ENCODE measurements at places on chromosomes 3 and 15. TPM values are rescaled to one million over a fixed set of nuclear protein-coding genes. Genes with fewer than 3 reads are reported as not detected.

The DNASE1L3 gene
- 52.1 TPM for polyA plus RNA-seq

The CLDN18 gene
- not detected for polyA plus RNA-seq

The WNT7A gene
- polyA plus RNA-seq = 0.52 TPM

The SEMA7A gene
- 154 TPM for polyA plus RNA-seq

The NANOGP8 gene
- not detected for polyA plus RNA-seq

The CEP19 gene
- 2.9 TPM for polyA plus RNA-seq

The SLC24A5 gene
- not detected for polyA plus RNA-seq

GRCh38 chr15:63114465-63114864, 7.2 kb upstream of the LACTB start:
- no peaks in the 10 kb centered on the region for H3K4me1 ChIP-seq
- no peaks in the 10 kb centered on the region for H3K27me3 ChIP-seq
- H3K4me3 ChIP-seq = no peak overlapping the region
- DNase-seq = no peak
- no peak overlapping the region for H3K27ac ChIP-seq
- H3K36me3 ChIP-seq = no peaks in the 10 kb centered on the region

DNA sequence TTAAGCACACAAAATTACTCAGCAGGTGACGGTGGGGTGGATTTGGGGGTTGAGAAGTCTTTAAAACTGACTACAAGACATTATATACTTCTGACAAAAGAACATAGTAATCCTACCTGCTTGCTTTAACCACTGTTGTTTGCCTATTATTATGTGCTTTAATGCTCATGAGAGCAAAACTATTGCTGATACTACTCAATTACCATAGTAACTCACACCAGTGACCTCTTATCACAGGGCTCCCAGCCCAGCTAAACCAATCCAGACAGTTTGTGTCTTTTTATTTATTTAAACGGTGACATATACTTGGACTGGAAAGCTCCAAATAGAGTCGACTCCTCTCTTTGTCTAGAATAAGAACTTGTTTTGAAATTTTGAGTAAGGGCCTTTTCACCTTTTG, 42.8 kb upstream of the FEZF2 start:
- H3K4me3 ChIP-seq = no peak overlapping the region
- DNase-seq = no peak
- H3K4me1 ChIP-seq = no peaks in the 10 kb centered on the region
- no peaks in the 10 kb centered on the region for H3K27me3 ChIP-seq
- H3K36me3 ChIP-seq = no peaks in the 10 kb centered on the region

- H3K4me1 ChIP-seq = peaks cover 69% of the 10 kb centered on the region
- H3K27ac ChIP-seq = peak overlapping the region; percentile 78
- DNase-seq = no peak
- H3K4me3 ChIP-seq = no peak overlapping the region
Observed at GRCh38 chr15:40054605-40054854, 15.5 kb upstream of the SRP14 start.

- no peak for DNase-seq
- no peak overlapping the region for H3K27ac ChIP-seq
Observed at GRCh38 chr3:12268049-12268735, 20.7 kb upstream of the PPARG start.

DNA sequence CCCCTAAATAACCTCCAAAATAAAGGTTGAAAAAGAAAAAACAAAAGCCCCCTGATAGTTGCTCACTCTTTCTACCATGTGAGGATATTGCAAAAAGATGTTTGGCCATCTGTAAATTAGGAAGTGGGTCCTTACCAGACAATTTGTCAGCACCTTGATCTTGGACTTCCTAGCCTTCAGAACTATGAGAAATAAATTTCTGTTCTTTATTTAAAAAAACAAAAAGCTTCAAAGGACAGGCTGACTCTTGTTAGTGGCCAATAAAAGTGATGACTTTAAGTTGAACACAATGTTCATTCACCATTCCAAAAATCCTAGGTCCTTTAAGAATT, 103.5 kb downstream of the CBLB start:
- H3K4me3 ChIP-seq = no peak overlapping the region
- no peaks in the 10 kb centered on the region for H3K27me3 ChIP-seq
- DNase-seq = no peak
- H3K27ac ChIP-seq = peak overlapping the region; percentile 44
- peaks cover 47% of the 10 kb centered on the region for H3K4me1 ChIP-seq

DNA sequence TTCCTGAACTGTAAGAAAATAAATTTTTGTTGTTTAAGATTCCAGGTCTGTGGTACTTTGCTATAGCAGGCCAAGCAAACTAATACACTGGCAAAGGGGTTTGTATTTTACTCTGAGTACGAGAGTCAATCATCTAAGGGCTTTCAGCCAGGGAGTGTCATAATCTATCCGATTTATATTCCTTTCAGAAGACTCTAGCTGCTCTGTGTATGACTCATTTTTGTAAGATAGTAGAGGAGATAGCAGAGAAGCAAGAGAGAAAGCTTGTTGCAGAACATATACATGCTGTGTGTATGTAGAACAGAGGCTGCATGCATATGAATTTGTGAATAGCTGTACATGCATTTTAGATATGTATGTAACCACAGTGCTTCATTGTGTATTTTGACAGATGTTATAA, 577.9 kb upstream of the EPHA6 start:
- no peaks in the 10 kb centered on the region for H3K27me3 ChIP-seq
- H3K4me1 ChIP-seq = no peaks in the 10 kb centered on the region
- no peak overlapping the region for H3K27ac ChIP-seq
- DNase-seq = no peak
- no peak overlapping the region for H3K4me3 ChIP-seq

DNA sequence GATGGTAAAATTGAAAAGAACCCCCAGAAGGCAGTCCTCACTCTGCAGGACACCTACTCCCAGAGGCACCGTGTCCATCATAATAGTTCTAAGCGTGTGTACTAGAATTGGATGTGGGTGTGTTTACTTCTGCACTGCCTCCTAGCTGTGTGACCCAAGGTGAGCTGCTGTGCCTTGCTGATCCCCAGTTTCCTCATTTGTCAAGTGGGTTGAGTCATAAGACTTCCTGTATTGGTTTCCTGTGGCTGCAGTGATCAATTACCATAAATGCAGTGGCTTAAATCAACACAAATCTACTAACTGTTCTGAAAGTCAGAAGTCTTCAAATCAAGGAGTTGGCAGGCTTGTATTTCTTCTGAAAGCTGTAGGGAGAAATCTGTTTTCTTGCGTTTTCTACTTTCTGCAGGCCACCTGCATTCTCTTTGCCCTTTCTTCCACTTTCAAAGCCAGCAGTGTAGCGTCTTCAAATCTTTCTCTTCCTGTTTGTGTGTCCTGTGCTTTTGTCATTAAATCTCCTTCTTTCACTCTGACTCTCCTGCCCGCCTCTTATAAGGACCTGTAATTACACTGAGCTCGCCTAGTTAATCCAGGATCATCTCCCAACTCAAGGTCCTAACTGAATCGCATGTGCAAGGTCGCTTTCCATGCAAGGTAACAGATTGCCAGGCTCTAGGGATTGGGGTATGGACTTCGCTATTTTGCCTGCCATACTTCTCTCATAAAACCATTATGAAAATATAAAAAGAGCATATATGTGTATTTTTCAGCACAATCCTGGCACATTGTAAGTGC, 59.0 kb downstream of the RORA start:
- peaks cover 15% of the 10 kb centered on the region for H3K4me1 ChIP-seq
- DNase-seq = no peak
- H3K27ac ChIP-seq = no peak overlapping the region
- no peaks in the 10 kb centered on the region for H3K27me3 ChIP-seq
- H3K4me3 ChIP-seq = no peak overlapping the region
- H3K36me3 ChIP-seq = no peaks in the 10 kb centered on the region

DNA sequence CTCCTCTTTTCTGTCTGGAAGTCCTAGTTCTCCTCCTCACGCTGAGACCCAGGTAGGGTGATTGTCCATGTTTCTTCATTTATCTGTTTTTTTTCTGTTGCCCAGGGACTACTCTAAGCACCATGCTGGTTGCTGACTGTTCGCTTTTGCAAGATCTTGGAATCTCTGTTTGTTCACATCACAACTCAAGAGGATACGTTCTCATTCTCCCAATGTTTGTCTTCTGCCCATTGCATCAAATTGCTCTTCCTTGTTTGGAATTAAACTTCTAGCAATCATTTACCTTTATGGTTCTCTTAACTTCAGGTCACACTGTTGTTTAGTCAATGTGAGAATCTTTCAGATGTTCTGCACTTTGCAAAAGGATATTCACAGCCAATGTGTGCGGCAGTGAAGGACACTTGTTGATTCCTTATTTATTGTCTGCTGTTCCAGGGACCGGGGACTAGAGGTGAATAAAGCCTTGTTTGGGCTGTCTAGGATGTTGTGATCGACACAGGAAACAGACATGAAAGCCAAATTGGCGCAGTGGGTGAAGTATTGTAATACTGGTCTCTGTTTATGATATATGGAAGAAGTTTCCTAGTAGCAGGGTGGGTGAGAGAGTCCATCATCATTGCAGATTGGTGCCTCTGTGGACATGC, 24.5 kb downstream of the LPP start:
- no peaks in the 10 kb centered on the region for H3K27me3 ChIP-seq
- H3K4me1 ChIP-seq = peaks cover 21% of the 10 kb centered on the region
- no peak overlapping the region for H3K4me3 ChIP-seq

- no peaks in the 10 kb centered on the region for H3K4me1 ChIP-seq
- H3K27me3 ChIP-seq = no peaks in the 10 kb centered on the region
Observed at GRCh38 chr3:60652829-60653228, 598.4 kb downstream of the FHIT start.

DNA sequence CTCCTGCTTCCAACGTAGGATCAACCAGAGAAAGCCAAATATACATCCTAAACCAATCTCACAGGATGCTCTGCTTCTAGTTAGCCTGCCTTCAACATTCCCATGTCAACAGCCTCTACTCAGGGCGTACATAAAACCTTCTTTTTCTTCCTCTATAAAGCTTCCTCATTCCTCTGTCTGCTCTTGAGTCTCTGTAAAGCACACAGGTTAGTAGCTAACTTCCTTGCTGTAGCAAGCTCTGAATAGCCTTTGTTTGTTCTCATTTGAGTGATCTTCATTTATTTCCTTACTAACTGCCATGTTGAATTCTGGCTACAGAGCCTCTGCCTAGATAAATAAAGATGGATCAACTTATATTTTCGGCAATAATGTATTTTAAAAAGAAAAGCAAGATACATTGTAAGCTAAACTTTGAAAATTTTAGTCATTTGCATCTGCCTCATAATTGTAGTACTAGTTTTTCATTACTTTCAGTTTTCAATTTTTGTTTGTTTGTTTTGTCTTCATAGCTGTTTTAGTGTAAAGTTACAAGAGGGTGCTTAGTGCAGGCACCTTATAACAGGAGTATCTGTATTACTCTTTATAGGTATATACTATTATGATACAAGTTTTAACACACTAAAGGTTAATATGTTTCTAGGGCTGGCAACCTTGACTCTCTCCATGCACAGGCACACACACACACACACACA, 498.2 kb downstream of the PYDC2 start:
- H3K4me1 ChIP-seq = no peaks in the 10 kb centered on the region
- no peak overlapping the region for H3K4me3 ChIP-seq
- DNase-seq = no peak
- no peaks in the 10 kb centered on the region for H3K36me3 ChIP-seq
